Kasumi-1 (cell line): ENCODE measurements at places on chromosomes 11 and 22.

GRCh38 chr11:76787911-76788596 is 4.9 kb downstream of the TSKU start:
- DNase-seq: no peak

GRCh38 chr11:126293726-126294125 is 10.1 kb upstream of the DCPS start:
- no peak for DNase-seq

DNA sequence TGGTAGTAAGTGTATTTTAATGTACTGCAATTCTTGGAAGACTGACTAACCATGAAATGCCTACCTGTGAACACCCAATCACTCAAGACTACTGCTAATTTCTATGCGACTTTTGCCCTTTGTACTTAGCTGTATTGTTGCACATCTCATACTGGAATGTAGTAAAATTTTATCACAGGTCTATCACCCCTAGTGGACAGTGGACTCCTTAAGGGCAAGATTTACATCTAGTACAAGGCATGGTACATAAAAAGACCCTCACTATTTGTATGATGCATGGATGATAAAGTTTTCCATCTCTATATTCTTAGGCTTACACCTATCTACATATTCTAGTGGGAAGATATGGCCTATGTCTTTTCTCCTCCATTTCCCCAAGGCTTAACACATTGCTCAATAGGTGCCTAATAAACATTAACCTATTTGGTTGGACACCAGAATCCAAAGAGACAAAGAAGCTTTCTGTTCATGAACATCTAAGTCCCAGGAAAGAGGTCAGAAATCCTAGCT is 26.1 kb downstream of the SERGEF start:
- no peak for DNase-seq

DNA sequence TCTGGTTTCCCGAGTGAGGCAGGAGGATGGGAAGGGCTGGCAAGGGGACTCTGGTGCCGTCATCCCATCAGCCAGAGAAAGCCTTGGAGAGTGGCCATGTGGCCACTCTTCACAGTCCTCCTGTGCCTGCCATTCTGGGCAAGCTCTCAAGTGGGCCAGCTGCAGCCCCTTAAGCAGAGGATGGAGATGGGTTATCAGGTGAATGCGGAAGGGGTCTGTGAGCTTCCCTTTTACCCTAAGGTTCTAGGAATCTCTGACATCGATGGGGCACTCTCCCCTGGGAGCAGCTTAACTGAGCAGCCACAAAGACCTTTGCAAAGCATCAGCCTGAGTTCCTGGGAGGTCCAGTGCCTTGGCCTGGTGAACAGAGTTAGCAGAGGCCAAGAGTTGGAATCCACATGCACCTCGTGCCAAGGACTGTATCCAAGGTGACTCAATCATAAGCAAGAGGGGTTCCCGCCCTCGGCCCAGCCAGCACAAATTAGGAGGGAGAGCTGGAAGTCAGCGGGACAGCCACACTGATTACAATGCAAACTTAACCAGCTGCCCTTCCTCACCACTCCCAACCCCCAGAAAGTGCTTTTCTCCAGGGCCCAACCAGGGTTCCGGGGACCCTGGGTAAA is 193.6 kb downstream of the BUD13 start:
- DNase-seq: no peak

GRCh38 chr22:50060441-50061140 is 2.5 kb upstream of the TTLL8 start:
- no peak for DNase-seq

- DNase-seq: no peak
Measured at GRCh38 chr11:17230867-17231851, 23.4 kb upstream of the PIK3C2A start.

- peak; percentile 38 for DNase-seq
Measured at GRCh38 chr22:29308791-29309262, 2.4 kb downstream of the GAS2L1 start.

DNA sequence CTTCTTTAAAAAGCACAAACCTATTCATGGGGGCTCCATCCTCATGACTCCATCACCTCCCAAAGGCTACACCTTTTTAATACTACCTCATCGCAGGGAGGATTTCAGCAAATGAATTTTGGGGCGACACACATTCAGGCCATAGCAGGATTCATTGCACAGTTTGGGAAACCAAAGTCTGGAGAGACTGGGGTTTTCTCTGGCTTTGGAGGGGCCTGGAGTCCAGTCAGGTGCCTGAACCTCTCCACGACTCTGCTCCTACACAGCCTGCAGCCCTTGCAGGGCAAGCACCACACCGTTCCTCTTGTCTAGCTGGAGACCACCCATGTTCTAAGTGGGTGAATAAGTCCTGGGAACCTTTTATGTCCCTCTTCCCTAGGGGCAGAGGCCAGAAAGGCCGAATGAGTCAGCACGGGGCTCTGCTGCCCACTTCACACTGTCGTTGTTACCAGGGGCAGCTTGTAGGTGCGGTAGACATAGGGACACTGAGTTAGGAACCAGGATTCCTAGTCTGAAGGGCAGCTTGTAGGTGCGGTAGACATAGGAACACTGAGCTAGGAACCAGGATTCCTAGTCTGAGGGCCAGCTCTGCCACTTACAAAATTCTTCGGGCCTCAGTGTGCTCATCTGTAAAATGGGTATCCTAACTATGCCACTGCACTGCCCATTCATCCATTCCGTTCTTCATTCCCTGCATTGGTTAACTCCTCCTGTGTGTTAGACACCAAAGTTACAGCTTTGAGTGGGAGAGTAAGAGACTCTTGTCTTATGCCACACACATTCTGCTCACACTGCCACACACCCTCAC is 251.7 kb upstream of the B3GAT1 start:
- DNase-seq: no peak

- no peak for DNase-seq
Measured at GRCh38 chr11:13963169-13963948, 836 bp downstream of the SPON1 start.

DNA sequence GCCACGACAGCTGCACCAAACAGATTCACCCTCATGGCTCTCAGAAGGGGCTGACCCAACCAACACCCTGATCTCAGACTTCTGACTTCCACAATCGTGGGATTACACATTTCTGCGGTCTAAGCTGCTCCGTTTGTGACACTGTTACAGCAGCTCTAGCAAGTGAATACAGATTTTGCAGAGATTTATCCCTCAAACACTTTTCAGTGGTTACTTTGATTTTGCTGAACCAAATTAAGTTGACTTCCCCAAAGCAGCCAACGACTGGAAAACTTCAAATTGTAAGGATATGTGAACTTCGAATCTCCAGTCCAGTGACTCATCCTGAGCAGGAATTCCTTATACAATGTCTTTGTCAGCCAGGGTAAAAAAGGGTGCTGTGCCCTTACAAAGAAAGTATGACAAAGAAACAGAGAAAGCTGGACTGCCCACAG is 14.8 kb upstream of the INCENP start:
- DNase-seq: peak; percentile 49

DNA sequence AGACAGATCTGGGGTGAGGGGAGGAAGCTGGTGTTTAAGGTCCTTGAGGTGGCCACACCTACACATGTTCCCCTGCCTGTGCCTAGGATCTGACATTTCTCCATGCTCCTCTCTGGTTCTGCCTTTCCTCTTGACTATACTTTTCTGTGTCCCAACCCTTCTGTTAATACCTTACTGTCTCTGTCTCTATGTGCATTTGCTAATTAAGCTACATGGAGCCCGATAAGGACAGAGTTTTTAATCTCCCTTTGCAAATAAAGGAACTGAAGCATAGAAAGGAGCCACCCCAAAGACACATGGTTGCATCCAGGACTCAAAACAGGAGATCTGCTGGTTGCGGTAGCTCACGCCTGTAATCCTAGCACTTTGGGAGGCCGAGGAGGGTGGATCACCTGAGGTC is 33.1 kb upstream of the CDON start:
- no peak for DNase-seq

DNA sequence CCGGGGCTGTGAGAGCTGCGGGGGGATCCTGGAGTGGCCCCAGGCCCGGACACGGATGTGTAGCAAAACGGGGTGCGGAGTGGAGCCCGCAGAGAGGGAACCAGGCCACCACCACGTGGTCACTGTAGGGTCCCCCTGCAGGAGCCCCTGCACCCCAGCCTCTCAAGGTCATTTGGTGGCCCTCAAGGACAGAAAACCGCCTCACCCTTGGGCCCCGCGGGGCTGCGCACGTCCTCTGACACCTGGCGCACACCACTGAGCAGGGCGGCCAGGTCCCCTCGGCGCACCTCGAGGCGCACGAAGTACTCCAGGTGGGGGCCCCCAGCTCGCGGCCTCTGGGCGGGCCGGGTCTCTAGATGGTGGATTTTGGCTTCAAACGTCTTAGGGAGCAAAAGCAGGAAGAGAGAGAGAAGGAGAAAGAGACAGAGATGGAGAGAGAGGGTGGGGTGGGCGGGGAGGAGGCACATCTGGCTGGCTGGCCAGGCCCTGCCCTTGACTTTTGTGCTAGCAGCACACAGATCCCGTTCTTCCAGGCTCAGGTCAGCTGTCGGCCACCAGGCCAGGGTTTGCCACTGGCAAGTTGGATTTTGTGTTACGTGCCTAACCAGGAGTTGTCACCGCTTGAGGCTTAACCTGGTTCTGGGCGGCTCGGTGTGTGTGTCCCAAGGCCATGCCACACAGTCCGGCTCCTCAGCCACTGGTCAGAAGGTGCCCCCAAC is 3.2 kb downstream of the TH start:
- no peak for DNase-seq

- DNase-seq: no peak
Measured at GRCh38 chr11:34789196-34789834, 126.9 kb downstream of the APIP start.

DNA sequence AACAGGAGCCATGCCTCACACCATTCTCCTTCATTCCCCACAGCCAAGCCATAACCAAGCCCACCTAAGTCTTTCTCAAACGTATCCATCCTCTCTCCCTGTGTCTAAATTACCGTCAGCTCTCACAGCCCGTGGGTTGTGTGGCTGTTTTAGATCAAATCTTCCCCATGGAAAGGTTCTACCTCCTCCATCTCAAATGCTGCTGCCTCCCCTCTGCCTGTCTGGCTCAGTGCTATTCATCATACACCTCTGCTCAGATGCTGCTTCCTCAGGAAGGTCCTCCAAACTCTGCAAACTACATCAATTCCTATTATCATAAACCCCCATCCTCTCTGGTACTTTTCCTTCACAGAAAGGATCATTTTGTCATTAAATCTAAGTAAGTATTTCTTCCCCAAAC is 15.1 kb downstream of the NFRKB start:
- no peak for DNase-seq

DNA sequence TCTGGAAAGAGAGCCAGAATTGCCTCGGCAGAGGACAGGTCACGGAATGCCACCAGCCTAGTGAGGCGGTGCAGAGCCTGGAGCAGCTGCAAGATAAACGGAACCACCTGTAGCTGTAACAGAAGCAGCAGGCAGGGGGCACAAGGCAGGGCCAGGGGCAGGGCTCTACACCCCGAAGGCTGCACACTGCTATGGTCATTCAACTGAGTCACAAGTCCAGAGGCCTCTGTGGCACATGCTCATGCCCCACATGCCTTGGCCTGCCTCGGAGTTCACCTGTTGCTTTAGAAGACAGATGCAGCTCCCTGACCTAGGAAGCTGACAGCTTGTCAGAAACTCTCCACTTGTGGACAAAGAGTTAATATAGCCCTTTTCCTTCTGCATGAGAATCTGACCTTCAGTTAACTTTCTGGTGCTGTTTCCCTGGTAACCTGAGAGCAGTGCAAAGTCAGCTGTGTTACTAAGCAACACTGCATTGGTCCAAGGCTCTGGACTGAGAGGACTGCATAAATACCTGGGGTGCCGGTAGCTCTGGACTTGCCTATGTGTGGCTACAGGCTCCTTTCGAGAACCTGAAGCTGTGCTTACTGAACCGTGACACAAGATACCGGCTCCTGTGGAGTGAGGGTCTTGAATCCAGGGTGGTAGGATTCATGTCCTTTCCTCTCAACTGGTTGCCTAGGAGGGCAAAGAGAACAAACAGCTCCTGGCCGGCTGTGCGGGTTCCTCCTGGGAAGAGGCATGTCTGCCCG is 10.5 kb downstream of the COMMD9 start:
- no peak for DNase-seq

DNA sequence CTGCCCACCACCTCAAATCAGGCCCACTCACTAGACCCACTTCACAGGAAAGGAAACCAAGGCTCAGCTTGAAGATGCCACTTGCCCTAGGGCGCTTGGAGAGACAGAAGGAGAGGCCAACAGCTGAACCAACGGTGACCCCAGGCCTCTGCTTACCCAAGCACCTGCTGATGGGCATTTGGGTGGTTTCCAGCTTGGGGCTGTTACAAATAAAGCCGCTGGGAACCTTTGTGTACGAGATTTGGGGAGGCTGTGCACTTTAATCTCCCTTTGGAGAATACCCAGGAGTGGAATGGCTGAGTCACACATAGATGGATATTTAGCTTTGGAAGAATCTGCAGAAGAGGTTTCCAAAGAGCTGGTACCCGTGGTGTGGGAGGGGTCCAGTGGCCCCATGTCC is 50.9 kb upstream of the LINC01488 start:
- DNase-seq: no peak

DNA sequence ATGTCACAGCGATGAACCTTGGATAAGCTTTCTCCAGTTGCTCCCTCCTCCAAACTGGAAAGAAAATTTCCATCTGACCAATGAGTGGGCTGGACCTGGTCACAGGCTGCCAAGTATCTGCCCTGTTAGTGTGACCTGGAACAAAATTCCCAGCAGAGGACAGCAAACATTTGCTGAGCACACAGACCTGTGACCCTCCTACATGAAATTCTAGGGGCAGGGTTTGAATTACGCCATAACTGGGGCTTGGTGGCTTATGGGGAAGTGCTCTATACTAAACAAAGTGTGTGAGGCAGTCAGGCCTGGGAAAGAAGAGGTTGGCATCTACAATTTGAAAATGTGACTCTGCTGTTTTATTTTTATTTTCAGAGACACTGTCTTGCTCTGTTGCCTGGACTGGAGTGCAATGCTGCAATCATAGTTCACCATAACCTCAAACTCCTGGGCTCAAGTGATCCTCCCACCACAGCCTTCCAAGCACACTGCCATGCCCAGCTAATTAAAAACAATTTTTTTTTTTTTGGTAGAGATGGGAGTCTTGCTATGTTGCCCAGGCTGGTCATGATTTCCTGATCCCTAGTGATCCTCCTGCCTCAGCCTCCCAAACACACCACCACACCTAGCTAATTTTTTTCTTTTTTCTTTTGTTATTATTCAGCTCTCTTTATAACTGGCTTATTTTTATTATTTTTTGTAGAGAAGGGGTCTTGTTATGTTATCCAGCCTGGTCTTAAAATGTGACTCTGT is 13.6 kb upstream of the XBP1 start:
- peak; percentile 82 for DNase-seq

- DNase-seq: no peak
Measured at GRCh38 chr11:117606211-117606610, 190.8 kb downstream of the DSCAML1 start.

DNA sequence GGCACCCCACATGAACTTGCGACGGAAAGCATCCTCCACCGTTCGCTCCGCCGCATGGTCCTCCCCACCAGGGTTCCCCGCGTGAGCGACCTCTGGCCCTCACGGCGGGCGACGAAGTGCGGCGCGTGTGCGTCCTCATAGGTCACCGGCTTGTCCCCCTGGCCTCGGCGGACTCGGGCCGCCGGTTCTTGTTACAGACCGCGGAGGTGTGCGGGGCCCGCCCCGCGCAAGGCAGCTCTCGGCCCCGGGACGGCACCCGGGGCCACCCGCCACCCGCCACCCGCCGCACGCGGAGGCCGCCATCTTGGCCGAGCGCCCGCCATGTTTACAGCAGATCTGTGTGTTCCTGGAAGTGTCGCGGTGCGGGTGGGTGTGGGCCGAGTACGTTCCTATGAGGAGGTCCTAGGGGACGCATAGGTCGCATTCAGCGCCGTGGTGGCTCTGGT is 3.5 kb upstream of the IFITM2 start:
- DNase-seq: no peak

- DNase-seq: peak; percentile 40
Measured at GRCh38 chr22:49966774-49967705, 6.5 kb downstream of the PIM3 start.

GRCh38 chr22:33986954-33987353 is 66.7 kb upstream of the LARGE1 start:
- DNase-seq: no peak
